DMS79 treated with DMSO at 0.1 percent for 48 hours (cell line): ENCODE measurements at places on chromosomes 1 and 21.

DNA sequence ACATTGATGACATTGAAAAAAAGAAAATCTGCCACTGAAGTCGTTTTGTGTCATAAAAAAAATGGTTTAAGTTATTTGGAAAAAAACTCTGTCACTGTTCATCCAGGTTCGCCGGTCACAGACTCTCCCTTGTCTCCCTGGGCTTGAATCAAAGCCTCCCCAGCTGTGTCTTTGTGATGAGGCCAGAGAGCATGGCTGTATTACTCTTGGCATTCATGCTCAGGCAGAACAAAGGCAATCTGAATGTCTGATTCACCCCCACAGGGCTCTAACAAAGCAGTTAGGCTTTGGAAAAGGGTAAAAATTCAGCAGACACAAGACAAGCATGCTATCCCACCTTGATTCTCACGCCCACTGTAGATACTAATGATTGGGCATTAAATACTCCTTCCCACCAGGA, 304.3 kb upstream of the PLD5 start:
- DNase-seq, result no peak

DNA sequence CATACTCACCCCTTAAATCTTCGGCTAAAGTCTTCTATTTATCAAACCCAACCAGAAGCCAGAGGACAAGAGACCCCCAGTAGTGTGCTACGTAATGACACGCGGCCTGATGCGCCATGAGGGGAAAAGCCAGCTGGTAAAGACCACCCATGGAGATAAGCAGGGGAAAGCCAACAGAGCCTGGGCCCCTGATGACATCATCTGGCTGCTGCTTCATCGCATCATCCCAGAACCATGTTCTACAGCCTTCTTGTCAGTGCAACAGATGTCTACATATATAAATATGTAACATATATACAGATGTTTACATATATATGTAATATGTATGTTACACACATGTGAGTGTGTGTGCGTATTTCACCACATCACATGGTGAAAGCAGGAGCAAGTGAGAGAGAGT, 81.7 kb upstream of the VANGL1 start:
- no peak for DNase-seq

- DNase-seq, result no peak
Measured at GRCh38 chr21:37565530-37566223, 199.1 kb downstream of the DYRK1A start.

DNA sequence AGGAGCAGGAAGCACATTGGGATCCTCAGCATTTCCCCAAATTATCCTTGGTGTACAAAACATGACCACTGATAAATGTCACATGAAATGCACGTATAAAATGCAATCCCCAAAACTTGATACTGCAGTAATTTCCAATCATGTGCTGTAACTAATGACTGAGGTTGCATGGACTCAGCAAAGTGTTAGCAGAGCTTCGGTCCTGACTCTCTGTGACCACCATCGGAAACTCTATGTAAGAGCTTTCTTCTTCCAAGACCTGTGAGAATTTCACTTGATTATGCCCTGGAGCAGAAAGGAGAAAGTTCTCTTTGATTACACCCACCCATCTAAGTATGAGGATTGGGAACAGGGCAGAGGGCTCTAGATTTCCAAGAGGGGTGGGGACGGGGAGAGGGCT, 908 bp downstream of the CD53 start:
- no peak for DNase-seq

DNA sequence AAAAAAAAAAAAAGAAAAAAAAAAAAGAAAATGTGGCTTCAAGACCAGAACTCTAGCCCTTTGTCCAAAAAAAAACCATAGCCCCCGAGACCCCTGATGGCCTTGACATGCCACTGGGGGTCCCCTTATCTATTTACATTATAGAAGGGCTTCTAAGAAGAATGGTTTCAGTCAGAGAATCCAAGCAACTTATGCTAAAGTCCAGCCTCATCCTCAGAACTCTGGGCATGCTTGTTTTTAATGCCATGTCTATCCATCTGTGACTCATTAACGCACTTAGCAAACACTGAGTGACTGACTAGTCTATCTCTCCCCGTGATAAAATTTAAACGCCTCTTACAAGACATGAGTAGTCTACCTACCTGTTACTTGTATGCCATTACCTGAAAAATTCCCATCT, 29.3 kb downstream of the ERG start:
- DNase-seq, result no peak

- no peak for DNase-seq
Measured at GRCh38 chr1:26317612-26318337, at the start of gene CD52. CD52 (plus strand) TSS chr1:26317958; CDS start chr1:26318018, 60 bp downstream.

GRCh38 chr1:228721407-228721806, 13.9 kb upstream of the RHOU start:
- DNase-seq, result no peak

DNA sequence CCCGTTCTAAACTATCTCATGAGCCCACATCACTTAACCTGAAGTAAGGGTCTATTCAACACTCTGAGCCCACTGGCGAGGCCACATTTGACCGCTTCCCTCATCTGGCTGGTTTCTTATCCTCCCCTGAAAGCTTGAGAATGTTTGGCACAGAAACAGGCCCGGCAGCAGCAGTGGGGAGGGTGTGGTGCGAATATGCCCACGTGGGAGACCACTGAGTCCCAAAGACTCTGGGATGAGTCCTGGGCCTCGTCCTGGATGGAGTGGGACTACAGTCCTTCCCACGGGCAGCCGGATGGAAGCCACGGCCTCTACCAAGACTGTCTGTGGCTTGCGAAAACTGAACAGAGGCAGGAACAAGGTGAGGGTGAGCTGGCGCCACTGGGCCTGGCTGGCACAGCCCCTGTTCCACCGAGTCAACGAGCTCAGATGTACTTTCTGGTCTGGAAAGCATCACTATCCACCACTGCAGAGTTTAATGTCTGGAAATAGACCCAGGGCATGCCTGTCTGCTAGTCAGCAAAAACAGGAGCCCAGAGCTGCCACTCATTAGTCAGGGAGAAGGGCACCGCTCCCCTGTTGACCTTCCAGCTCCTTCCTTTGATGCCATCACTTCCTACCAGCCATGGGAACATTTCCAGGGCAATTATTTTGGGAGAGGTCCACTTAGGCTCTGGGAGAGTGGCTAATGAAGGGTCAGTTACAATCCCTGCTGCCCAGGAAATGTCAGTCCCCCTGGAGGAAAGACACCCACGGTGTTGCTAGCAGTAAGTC, 386.6 kb downstream of the MATN1 start:
- no peak for DNase-seq
